ENCODE measurements at places on chromosomes 7 and 10.
A peak's percentile ranks its signal among the peaks of the same experiment; 100 is the strongest.

DNA sequence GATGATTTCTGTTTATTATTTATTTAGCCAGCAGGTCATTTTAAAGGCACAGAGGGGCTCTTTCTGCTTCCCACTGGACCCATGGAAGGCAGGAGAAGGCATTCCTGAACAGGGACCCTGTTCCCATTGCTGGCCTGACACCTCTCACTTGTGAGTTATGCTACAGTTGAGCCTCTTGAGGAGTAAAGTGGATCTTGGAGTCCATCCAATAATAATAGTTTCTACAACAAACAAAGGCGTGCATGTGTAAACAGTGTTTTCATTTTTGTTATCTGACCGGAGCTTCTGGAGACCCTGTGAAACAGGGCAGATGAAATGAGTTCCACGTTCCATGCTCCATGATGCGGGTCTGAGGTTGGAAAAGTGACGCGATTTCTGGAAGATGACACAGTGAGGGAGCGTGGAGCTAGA lies 127.3 kb upstream of the HABP2 start:
- no peak for DNase-seq

- DNase-seq = no peak
Measured at GRCh38 chr7:1977059-1977875, 255.5 kb downstream of the MAD1L1 start.

- no peak for DNase-seq
Measured at GRCh38 chr7:3309140-3309539, 8.1 kb downstream of the SDK1 start.

DNA sequence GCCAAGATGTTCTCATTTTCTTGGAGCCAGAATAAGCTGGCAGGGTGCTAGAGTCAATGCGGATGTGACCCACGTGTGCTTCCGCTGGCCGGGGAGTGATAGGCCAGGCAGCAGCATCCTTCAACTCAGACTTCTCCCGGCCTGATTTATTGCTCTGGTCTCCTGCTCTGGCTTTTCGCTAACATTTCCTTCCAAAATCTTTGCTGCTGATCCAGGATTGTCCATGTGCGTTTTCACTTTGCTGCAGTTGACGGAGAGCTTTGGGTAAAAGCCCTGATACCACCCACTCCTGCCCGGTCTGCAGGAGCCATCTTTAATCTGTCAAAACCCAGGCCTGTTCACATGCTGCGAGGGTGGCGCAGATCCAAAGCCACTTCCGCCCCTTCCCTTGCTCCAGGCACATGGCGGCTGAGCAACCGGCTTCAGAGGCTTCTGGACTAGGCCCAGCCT lies 106.8 kb downstream of the CYP26A1 start:
- no peak for DNase-seq

DNA sequence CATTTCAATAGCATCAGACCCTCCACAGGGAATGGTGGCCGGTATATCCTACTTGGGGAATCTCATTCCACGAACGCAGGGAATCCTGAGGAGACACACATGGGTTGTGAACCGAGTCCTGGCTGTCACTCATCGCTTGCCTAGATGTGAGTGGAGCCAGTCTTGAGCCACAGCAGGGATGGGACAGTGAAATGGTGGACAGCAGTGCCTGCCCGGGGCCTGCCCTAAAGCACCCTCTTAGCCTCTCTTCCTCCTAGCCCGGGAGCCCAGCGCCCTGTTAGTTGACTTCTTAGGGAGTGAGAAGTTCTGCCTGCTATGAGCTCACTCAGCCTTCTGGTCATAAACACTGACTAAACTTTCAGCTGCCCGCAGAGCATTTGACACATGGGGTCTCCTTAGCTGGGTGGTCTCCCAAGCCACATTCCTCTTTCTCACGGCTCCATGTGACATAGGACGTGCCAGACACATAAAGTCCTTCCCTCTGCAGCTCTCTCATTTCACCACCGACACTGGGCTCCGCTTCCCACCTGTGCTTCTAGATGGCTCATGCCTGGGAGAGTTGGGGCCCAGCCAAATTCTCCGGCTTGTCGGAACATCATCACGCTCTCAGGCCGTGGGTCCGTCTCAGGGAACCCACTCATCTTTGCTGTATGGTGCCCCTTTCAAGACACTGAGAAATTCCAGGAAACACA lies 60.9 kb downstream of the TCERG1L start:
- no peak for DNase-seq

DNA sequence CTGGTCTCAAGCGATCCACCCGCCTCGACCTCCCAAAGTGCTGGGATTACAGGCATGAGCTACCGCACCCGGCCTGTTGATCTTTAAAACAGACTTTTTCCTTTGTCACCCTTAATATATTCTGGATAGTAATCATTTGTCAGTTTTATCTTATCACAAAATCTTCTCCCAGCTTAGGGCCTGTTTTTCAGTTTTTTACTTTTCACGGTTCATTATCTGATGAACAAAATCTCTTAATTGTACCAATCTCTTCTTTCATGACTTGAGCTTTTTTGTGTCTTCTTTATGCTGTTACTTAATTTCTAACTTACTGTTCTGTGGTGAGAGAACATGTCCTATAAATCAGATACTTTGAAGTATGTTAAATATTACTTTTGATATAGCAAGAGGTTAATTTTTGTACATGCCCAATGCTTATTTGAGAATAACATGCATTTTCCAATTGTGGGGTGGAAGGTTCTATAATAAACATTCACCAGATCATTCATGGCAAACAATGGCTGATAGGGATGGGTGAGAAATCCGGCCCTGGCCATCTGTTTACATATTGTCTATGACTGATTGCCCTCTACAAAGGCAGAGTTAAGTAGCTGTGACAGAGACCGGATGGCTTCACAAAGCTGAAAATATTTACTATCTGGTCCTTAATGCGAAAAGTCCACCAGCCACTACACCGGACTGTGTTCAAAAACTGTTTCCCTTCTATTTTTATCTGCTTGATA lies 5.3 kb downstream of the PAPOLB start:
- DNase-seq = no peak

GRCh38 chr7:96178581-96178980 lies 143.3 kb downstream of the SLC25A13 start:
- no peak for DNase-seq

DNA sequence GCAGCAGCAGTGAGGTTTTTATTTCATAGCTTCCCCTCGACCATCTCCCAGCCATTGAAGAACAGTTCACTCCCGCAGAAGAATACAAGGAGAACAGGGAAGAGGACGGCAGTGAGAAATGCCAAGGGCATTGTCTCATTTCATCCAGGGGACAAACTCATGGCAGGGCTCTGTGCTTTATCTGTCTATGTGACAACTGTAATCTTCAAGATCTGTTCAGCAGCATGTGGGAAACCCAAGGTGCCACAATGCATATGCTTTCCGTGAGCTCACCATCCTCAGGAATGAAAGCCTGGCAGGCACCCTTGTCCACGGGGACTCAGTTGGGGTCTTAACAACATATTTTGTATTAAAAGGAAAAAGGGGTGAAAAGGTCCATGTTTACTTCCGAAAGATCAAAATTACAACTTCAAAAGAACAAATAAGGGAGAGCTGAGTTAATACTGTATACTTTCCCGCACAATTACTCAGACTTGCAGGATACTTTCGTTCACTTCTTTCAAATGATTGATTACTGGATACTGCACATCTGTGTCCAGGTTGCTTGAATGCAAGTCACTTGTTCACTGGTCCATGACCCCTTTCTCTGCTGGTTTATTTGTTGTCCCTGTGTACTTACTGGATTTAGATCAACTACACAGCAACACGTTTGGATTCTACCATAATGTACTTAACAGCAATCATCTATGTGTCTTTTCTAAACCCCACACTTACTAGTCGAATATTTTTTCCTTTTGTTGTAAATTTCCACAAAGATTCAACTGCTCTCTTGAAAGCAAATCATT lies 90.1 kb upstream of the ATP6V0A4 start:
- no peak for DNase-seq

- DNase-seq = no peak
Measured at GRCh38 chr10:118474111-118474510, 121.3 kb downstream of the PRLHR start.

DNA sequence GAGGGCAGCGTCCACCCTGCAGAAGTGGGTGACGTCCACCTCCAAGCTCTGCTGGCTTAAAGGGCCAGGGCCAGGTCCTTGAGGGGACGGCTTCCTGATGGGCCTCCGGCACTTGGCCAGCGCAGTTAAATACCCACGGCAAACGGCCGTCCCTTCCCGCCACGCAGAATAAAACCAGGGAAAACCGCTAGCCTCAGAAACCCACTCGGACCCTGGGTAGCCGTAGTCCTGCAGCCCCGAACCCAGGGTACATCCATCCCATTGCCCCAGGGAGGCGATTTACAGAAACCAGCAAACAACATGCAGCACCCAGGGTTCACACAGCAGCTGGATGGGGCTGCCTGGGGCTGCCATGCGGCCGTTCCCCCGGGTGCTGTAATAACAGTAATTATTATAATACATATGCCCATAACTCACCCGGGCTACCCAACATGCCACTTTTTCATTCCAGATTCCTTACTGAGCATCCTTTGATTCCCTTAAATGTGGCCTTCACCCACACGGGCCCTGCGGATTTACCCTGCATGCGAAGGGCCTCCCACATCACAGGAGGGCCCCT lies 81.5 kb upstream of the PDGFA start:
- DNase-seq = no peak

- DNase-seq = no peak
Measured at GRCh38 chr10:52483587-52483986, 169.5 kb downstream of the DKK1 start.

DNA sequence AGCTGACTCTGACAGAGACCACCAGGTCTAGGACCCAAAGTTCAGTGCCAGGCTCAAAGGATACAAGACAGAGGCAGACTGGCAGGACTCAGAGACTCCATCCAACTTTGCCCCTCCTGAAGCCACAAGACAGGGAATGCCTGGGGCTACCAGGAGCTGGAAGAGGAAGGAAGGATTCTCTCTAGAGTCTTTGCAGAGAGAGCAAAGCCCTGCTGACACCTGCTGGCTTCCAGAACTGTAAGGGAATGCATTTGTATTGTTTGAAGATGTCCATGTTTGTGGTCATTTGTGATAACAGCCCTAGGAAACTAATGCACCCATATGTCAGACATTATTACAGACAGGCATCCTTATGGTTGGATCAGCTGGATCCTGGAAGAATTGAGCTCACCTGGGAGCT lies 132.3 kb upstream of the C7orf33 start:
- DNase-seq = no peak

- DNase-seq = no peak
Measured at GRCh38 chr10:45548068-45548467, 124.5 kb downstream of the ZFAND4 start.

DNA sequence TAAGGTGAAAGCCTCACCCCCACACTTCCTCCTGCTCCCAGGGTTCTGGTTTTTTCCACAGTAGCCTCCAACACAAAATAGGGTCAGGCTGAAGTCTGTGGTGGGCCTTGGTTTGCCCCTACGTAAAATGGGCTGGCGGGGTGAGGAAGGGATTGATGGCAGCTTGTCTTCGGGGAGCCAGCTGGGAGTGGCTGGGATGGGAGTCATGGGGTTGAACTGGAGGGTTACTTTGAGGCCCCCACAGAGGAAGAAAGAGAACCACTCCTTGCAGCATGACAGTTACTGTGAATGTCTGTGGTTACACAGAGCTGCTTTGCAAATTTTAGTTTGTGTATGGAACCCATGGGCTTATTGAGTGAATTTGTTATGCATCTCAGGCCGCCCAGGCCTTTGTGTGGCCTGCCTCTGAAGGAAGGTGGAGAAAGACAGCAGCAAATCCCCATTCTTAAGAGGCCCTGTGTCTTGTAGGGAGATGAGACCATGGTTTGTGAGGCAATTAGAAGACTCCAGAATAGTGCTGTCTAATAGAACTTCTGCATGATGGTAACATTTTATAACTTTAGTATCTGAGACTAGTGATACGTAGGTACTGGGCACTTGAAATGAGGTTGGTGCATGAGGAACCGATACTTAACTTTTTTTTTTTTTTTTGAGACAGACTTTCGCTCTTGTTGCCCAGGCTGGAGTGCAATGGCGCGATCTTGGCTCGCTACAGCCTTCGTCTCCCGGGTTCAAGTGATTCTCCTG lies 8.1 kb downstream of the TRIM8 start:
- no peak for DNase-seq

DNA sequence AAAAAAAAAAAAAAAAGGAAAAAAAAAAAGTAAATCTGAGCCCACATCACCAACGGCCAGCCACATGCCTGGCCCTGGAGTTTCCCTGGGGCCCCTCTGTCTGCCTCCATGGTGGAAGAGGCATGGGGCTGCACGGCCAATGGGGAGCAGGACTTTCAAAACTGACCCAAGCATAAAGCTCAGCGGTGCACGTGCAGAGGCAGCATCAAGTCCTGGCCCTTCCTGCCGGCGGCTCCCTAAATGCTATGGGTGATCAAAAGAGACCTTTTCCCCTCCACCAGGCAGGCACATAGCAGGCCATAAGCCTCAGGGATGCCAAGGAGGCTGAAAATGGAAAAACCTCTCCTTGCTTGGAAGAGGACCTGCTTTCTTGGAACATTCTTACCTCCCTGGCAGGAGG lies 94.3 kb downstream of the OAT start:
- no peak for DNase-seq

- DNase-seq = peak; percentile 79
Measured at GRCh38 chr10:3783316-3783681, 1.7 kb downstream of the KLF6 start.

DNA sequence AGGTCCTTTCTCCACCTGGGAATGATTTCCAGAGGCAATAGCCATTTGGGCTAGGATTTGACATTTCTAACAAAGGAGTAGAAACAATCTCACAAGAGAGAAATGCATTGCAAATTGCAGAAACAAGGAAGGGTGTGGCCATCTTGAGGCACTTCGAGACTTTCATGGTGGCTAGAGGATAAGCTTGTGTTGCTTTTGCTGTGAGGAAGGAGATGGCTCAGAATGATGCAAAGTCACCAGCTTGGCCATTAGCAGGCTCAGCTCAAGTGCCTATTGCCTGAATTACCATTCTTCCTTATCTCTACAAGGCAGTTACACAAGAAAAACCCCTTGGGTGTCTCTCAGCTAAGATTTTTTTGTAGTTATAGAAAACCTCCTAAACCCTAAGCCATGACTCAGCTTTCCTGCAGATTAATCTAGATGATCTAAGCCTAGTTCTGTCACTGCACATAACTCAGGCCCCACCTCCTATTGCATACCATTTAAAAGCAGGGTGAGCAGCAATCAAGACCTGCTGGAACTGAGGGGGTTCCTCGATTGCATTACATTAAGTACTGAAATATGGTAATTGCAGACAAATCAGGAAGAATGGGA lies 683.1 kb downstream of the NRG3 start:
- DNase-seq = no peak

DNA sequence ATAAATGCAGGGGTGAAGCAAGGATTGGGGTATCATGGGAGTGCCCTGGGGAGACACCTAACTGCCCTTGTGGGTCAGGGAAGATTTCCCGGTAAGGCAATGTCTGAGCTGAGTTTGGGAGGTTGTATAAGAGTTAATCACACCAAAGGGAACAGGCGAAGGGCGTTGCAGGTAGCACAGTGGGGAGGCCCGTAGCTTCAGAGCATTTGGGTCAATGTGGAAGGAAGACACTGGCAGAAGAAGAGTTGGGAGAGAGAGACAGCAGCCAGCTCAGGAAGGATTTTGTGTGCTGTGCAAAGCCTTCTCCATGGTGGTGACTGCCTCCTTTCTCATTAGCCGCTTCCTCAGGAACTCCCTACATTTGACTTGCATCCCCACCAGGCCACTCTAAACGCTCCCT lies 80.8 kb upstream of the LEP start:
- no peak for DNase-seq

All from stimulated activated CD8-positive, alpha-beta memory T cell treated with anti-CD3 and anti-CD28 coated beads, Interleukin-4, amount 100 ng/mL, for 48 hours (primary cell).